Breast epithelium (tissue), 4 donors: ENCODE measurements at places on chromosomes 6 and 20. TPM values are rescaled to one million over a fixed set of nuclear protein-coding genes. Genes with fewer than 3 reads are reported as not detected.
A peak's percentile ranks its signal among the peaks of the same experiment; 100 is the strongest.

GRCh38 chr6:151803743-151804142 lies 3.7 kb upstream of the ESR1 start:
- no peaks in the 10 kb centered on the region for H3K36me3 ChIP-seq
- peak; percentile 55 for DNase-seq
- H3K27me3 ChIP-seq, result no peaks in the 10 kb centered on the region
- no peak overlapping the region for H3K27ac ChIP-seq
- H3K4me3 ChIP-seq, result no peak overlapping the region

DNA sequence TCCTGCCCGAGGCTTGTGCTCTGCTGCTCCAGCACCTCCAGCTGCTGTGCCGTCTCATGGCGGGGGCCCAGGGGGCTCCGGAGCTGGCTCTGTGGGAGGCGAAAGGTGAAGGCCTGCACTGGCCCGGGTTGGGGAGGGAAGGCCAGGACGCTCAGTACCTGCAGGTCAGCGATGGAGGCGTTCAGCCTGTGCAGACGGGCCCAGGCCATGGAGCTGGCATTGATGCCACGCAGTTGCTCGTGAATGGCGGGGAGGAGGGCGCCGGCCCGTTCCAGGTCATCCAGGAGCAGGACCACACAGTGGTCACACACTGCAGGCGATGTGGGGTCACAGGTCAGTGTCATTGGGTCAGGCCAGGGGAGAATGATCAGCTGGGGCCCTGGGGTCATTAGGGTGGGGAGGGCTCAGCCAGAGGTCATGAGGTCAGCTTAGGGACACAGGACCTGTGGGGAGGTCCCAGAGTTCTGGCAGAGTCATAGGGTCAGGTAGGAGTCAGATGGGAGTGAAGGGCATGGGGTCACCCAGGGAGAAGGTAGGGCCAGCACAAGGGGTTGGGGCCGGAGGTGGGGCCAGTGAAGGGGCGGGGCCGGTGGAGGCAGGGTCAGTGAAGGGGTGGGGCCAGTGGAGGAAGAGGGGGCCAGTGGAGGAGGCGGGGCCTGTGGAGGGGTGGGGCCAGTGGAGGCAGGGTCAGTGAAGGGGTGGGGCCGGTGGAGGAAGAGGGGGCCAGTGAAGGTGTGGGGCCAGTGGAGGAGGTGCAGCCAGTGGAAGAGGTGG lies 18.0 kb downstream of the ADRM1 start:
- no peaks in the 10 kb centered on the region for H3K36me3 ChIP-seq
- no peak overlapping the region for H3K4me3 ChIP-seq
- no peaks in the 10 kb centered on the region for H3K27me3 ChIP-seq
- no peak for DNase-seq

GRCh38 chr20:23782366-23782983 lies 31.7 kb upstream of the CST1 start:
- no peak for DNase-seq
- H3K4me3 ChIP-seq, result no peak overlapping the region
- no peak overlapping the region for H3K27ac ChIP-seq
- no peaks in the 10 kb centered on the region for H3K4me1 ChIP-seq
- H3K36me3 ChIP-seq, result no peaks in the 10 kb centered on the region

GRCh38 chr6:167843023-167843422 lies 16.3 kb downstream of the AFDN start:
- H3K36me3 ChIP-seq, result no peaks in the 10 kb centered on the region
- DNase-seq, result no peak
- no peaks in the 10 kb centered on the region for H3K4me1 ChIP-seq
- H3K4me3 ChIP-seq, result no peak overlapping the region
- H3K27me3 ChIP-seq, result no peaks in the 10 kb centered on the region
- no peak overlapping the region for H3K27ac ChIP-seq

DNA sequence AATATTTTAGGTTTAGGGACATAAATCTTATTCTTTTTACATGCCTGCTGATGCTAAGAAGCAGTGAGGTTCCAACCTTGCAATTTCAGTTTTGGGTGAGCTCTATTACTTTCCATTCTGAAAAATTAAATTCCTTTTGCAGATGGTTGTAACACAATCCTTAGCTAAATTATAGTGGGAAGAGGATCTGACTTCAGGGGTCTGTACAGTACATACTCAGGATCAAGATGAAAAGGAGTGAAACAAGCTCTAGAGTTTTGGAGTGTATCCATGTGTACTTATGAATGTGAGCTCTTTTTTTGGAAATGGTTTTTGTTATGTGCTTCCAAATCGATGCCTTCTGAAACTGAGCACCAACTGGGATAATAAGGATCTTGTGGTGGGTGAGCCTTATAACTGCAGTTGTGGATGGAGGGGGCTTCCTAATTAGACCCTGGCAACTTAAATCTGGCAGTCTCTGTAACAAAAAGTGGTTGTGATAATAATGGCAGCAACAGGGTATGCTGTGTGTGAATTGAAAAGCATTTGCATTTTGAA lies 218.8 kb upstream of the MAP3K7 start:
- no peak overlapping the region for H3K27ac ChIP-seq
- H3K4me3 ChIP-seq, result no peak overlapping the region
- DNase-seq, result no peak
- H3K27me3 ChIP-seq, result no peaks in the 10 kb centered on the region
- no peaks in the 10 kb centered on the region for H3K36me3 ChIP-seq
- H3K4me1 ChIP-seq, result no peaks in the 10 kb centered on the region

- H3K4me3 ChIP-seq, result no peak overlapping the region
- no peak for DNase-seq
- no peaks in the 10 kb centered on the region for H3K36me3 ChIP-seq
- no peaks in the 10 kb centered on the region for H3K27me3 ChIP-seq
- no peak overlapping the region for H3K27ac ChIP-seq
Observed at GRCh38 chr20:40803381-40803780, 114.3 kb upstream of the MAFB start.

DNA sequence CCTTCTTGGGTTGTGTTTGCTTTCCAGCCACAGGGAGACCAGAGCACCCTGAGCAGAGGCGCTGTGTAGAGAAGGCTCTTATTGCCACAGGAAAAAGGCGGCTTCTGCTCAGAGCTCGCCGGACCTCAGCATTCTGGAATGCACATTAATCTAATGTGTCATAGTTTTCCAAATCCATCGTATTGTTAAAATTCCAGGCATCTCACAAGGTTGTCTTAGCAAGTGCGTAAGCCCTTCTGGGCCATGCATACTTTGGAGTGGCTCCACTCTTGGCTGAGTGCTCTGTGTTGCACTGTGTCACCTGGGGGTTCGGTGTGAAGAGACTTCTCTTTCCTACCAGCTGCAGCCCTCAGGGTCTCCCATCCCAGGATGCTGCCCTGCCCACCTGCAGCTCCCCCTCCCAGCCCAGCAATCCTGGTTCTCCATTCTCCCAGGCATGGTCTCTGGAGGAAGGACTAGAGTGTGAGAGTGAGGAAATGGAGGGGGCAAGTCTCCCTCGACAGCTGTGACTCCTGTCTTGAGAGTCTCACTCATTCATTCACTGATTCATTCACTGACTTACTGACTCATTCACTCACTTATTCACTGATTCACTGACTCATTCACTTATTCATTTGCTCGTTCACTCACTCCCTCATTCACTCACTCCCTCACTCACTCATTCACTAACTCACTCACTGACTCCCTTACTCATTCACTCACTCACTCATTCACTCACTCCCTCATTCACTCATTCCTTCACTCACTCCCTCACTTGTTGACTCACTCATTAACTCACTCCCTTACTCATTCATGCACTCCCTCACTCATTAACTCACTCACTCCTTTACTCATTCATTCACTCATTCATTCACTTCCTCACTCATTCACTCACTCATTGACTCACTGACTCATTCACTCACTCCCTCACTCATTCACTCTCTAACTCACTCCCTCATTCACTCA lies 83.7 kb upstream of the MPC1 start:
- no peaks in the 10 kb centered on the region for H3K27me3 ChIP-seq
- H3K27ac ChIP-seq, result no peak overlapping the region

DNA sequence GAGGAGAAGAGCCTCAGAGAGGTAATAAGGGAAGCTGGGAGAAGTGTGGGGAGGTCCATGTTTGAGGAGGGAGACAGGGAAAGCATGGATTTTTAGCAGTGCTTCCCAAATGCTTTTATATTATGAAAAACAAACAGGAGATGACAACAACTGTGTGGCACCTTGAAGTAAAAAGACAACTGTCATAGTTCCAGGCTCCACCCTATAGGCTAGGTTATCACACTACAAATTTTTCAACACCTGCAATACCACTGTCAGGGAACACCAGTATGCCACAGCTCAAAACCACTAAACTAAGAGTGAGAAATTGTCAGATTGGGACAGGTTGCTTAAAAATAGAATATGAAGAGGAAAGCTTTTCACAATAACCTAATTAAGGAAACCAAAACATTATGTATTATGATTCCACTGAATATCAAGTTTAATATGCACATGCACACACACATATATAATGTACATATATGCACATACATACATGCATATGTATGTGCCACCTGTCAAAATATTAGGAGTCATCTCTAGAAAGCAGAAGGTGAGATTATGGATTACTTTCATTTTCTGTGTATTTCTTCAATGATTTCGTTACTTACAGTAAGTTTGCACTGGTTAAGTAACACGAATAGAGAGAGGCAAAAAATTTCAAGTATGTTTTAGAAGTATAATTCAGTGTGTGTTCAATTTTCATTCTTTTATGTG lies 261.2 kb downstream of the PTPRK start:
- no peak overlapping the region for H3K27ac ChIP-seq
- no peak overlapping the region for H3K4me3 ChIP-seq
- no peaks in the 10 kb centered on the region for H3K36me3 ChIP-seq

- no peaks in the 10 kb centered on the region for H3K27me3 ChIP-seq
- H3K27ac ChIP-seq, result peak overlapping the region; percentile 89
- H3K4me1 ChIP-seq, result no peaks in the 10 kb centered on the region
Observed at GRCh38 chr6:31896856-31897611, 464 bp downstream of the EHMT2 start.

GRCh38 chr20:31923388-31924331 lies 28.2 kb downstream of the PDRG1 start:
- H3K4me1 ChIP-seq, result no peaks in the 10 kb centered on the region
- no peaks in the 10 kb centered on the region for H3K27me3 ChIP-seq
- no peak overlapping the region for H3K4me3 ChIP-seq
- H3K36me3 ChIP-seq, result no peaks in the 10 kb centered on the region
- H3K27ac ChIP-seq, result no peak overlapping the region

DNA sequence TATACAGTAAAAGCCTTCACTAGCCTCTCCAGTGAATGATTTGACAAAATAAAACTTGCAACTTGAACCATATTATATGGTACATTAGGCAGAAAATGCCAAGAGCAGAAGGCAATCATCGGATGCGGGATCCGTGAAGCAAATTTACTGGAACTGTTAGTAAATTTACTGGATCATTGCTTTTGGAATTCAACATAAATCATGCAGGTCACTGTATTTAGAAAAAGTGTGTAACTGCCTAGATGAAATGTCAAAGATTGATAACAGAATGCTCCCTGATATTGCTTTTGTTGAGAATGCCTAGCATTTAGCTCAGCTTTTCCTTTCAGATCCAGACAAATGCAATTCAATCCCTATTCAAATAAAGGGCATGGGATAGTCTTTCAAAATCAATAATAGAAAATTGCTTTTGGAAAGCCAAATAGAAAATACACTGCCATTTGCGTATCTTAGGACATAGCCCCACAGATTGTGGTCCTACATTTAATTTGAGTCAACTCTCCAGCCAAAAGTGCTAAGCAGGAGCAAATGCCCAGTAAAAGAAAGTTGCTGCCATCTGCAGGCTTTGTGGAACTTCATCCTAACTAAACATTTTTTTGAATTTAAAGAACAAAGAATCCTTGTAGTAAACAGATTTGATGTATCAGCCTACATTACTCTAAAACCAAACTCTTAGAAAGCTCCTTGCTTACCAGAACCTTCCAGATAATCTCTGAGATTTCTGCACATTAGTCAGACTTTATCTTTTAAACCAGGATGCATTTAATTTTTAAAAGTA lies 109.5 kb upstream of the HSF2 start:
- H3K4me3 ChIP-seq, result no peak overlapping the region
- H3K27ac ChIP-seq, result no peak overlapping the region
- H3K27me3 ChIP-seq, result no peaks in the 10 kb centered on the region
- no peaks in the 10 kb centered on the region for H3K36me3 ChIP-seq
- no peaks in the 10 kb centered on the region for H3K4me1 ChIP-seq
- DNase-seq, result no peak

DNA sequence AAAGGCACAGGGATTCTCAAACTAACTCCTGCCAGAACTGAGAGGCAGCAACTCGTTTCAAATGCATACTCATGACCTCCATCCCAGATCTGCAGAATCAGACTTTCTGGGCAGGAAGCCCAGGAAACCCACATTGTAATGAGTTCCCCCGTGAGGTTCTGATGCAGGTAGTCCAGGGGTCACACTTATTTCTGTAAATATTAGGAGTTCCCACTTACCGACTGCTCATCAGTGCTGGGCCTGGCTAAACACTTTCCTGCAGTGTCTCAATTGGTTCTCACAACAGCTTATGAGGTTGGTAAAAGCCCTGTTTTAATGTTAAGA lies 11.6 kb downstream of the DUSP15 start:
- no peak for DNase-seq
- H3K36me3 ChIP-seq, result no peaks in the 10 kb centered on the region
- no peak overlapping the region for H3K27ac ChIP-seq
- no peak overlapping the region for H3K4me3 ChIP-seq
- H3K4me1 ChIP-seq, result no peaks in the 10 kb centered on the region

GRCh38 chr6:25942561-25943147 lies 12.2 kb upstream of the SLC17A2 start:
- H3K27me3 ChIP-seq, result no peaks in the 10 kb centered on the region
- DNase-seq, result no peak
- no peak overlapping the region for H3K4me3 ChIP-seq
- no peaks in the 10 kb centered on the region for H3K36me3 ChIP-seq
- H3K27ac ChIP-seq, result no peak overlapping the region

DNA sequence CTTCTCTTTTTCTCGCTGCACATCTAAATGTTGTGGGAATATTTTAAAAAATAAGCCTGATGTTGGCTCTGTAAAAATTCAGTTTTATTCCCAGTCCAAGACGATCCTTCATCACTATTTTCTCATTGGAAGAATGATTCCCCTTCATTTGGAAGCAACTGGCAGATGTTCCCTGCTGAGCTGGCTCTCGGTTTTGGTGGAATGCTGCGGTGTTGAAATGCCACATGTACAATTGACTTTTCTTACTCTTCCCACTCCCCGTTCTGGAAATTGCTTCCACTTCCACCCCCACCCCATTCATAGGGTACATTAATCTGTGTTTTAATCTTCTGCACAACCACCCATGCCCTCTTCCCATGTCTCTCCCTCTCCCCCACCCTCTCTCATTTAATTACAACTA lies 496.3 kb upstream of the MAP3K7 start:
- H3K27me3 ChIP-seq, result no peaks in the 10 kb centered on the region
- DNase-seq, result no peak
- H3K4me3 ChIP-seq, result no peak overlapping the region

GRCh38 chr6:134979142-134979541 lies 29.2 kb upstream of the ALDH8A1 start:
- no peaks in the 10 kb centered on the region for H3K4me1 ChIP-seq
- H3K36me3 ChIP-seq, result no peaks in the 10 kb centered on the region
- no peak for DNase-seq
- no peaks in the 10 kb centered on the region for H3K27me3 ChIP-seq
- no peak overlapping the region for H3K27ac ChIP-seq

SDHAF4 gene
- total RNA-seq, result 14.7 TPM

ADAT2 gene
- total RNA-seq, result 8.5 TPM

GTSF1L gene
- not detected for total RNA-seq

CPXM1 gene
- 28.5 TPM for total RNA-seq

SLC22A2 gene
- not detected for total RNA-seq

OOEP gene
- 0.33 TPM for total RNA-seq

TULP1 gene
- total RNA-seq, result not detected

TBXT gene
- not detected for total RNA-seq
